Transverse colon (tissue), 4 donors: ENCODE measurements at places on chromosomes 13 and 19. TPM values are rescaled to one million over a fixed set of nuclear protein-coding genes. Genes with fewer than 3 reads are reported as not detected.

DNA sequence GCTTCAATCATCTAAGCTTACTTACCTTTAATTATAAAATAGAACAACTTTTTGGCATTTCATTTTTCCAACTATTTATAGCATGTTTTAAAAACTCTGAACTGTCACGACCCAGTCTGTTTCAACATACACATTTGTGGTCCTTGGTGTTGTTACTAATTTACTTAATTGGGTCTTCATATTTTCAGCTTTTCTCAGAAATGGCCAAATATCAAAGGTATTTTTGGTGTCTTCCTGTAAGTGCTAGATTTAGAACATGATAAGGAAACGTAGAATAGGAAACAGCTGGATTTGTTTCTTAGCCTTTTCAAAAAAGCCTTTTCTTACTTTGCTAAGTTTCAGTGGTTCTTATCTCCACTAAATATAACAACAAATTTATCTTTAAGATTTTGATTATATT lies 11.4 kb downstream of the LPAR6 start:
- no peak overlapping the region for H3K4me3 ChIP-seq
- H3K27ac ChIP-seq, result peak overlapping the region; percentile 34

DNA sequence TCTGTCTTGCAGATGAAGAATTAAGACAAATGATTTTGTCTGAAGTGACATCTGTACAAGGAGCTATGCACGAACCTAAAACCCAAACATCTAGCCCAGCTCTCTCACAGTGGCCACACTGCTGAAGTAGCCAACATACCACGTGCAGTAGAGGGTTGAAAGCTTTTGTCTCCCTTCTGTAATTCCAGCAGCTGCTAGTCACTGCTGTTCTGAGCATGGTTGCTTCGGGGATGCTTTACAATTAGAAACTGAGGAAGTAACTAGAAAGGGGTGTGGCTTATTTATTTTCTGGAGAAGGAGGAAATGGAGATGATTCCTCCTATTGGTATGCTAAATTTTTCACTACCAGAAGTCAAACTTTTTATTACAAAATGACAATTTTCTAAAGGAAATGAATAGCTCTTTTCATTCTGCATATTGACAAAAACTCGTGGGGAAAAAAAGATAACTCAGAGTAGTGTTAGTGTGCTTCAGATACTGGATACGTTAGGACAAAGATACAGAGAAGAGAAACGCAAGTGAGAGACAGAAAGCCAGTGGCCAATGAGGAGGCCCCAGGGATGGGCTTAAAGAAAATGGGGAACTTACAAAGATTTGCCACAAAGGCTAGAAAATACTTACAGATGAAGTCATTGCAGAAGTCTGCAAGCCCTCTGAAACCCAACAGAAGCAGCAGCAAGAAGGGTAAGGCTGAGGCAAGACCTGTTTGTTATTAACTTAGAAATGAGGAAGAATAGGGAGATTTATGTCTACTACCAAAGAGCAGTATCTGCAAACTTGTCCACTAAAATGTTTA lies 192.7 kb upstream of the MIR17HG start:
- no peak for DNase-seq
- no peak overlapping the region for H3K4me3 ChIP-seq
- no peaks in the 10 kb centered on the region for H3K27me3 ChIP-seq
- H3K36me3 ChIP-seq, result no peaks in the 10 kb centered on the region

DNA sequence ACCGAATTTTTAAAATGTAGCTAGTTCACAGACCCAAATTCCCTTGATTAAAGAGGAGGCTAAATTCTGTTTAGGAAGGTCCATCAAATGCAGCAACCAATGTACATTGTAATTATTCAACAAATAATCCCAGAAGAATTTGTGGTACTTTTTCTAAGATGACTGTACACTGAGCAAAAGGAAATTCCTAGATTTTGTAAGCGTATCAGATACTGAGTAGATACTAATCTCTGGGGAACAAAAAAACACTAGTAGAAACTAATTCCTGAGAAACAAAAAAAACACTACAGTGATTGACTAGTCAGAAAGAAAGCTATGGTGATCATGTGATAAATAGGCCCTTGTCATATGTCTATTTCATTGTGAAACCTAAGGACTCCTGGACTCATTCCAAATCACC lies 246.1 kb downstream of the PCDH17 start:
- no peaks in the 10 kb centered on the region for H3K27me3 ChIP-seq
- no peaks in the 10 kb centered on the region for H3K4me1 ChIP-seq
- H3K27ac ChIP-seq, result no peak overlapping the region
- DNase-seq, result no peak

PNKP gene
- 60.8 TPM for total RNA-seq

GRCh38 chr19:10295847-10296591 lies 6.3 kb downstream of the ICAM5 start:
- H3K36me3 ChIP-seq, result no peaks in the 10 kb centered on the region
- H3K27me3 ChIP-seq, result peaks cover 88% of the 10 kb centered on the region
- peak overlapping the region; percentile 36 for H3K4me3 ChIP-seq
- H3K4me1 ChIP-seq, result peaks cover 37% of the 10 kb centered on the region
- DNase-seq, result no peak

METTL21C gene
- not detected for total RNA-seq

- no peaks in the 10 kb centered on the region for H3K36me3 ChIP-seq
- H3K4me3 ChIP-seq, result no peak overlapping the region
- peaks cover 3% of the 10 kb centered on the region for H3K4me1 ChIP-seq
- H3K27ac ChIP-seq, result no peak overlapping the region
Measured at GRCh38 chr13:76164290-76164689, 528.2 kb downstream of the LMO7 start.

- DNase-seq, result peak; percentile 60
- H3K4me1 ChIP-seq, result peaks cover 14% of the 10 kb centered on the region
- H3K4me3 ChIP-seq, result peak overlapping the region; percentile 85
- peak overlapping the region; percentile 90 for H3K27ac ChIP-seq
- no peaks in the 10 kb centered on the region for H3K27me3 ChIP-seq
Measured at GRCh38 chr19:35545855-35546381, 492 bp downstream of the TMEM147 start.

- H3K27ac ChIP-seq, result no peak overlapping the region
- H3K4me1 ChIP-seq, result no peaks in the 10 kb centered on the region
- no peak overlapping the region for H3K4me3 ChIP-seq
- no peak for DNase-seq
- peaks cover 9% of the 10 kb centered on the region for H3K27me3 ChIP-seq
- H3K36me3 ChIP-seq, result no peaks in the 10 kb centered on the region
Measured at GRCh38 chr19:283395-283794, 7.8 kb downstream of the PLPP2 start.

AKAP11 gene
- 29.3 TPM for total RNA-seq

TMEM59L gene
- total RNA-seq, result 0.48 TPM
